LNCaP clone FGC (cell line): ENCODE measurements at places on chromosomes 3 and 15.

GRCh38 chr3:140434261-140434905 is 243.5 kb upstream of the TRIM42 start:
- no peak for DNase-seq

GRCh38 chr3:178802993-178803693 is 266.9 kb downstream of the KCNMB2 start:
- peak; percentile 80 for DNase-seq

- no peak for DNase-seq
These were observed 724.9 kb upstream of the ARRDC4 start for GRCh38 chr15:97235611-97235985.

DNA sequence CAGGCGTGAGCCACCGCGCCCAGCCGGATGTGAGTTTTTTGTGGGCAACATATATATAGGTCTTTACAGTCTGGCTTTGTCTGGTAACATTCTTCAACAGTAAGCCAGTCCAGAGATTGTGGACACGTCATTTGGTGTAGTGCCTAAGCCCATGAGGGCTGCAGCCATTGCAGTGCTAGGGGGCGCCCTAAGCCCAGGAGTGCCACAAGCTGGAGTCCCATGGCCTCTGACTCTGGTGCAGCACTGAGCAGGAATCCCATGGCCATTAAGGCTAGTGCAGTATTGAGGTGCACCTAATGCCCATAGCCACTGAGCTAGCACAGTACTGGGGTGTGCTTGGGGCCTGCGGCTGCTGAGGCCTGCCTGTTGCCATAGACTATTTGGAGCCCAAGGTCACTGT is 136.4 kb upstream of the NDN start:
- DNase-seq, result no peak

DNA sequence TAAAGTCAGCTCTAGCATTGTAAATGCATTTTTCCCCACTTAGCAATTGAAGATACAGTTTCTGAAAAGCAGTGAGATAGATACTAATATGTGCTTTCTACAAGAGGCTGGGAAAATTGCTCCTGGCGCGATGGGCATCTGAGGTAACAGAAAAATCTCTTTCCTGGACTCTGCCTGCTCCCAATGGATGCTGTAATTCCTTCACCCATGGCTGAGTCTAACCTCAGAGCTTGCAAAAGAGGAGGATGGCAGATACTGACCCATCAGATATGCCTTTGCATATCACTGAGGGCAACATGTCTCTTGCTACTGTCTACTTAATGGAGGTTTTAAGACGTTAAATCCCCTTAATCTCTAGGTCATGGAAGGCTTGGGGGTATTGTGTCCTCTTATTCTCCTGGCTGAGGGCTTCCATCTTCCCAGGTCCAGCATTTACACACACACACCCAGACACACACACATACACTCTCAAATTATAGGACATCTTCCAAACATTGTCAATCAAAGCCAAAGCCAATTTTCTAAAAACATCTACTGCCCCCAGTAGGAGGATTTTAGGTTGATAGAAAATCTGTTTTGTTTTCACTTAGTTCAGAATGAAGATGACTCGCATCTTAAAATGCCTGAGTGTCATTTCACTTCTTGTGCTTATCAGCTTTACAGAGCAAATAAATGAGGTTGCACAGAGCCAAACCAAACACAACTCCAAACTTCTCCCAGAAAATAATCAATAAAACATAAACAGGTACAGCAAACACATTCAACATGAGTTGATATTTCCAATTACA is 2.4 kb downstream of the TRPM1 start:
- peak; percentile 83 for DNase-seq

- no peak for DNase-seq
These were observed 109.5 kb downstream of the CGGBP1 start for GRCh38 chr3:87949189-87949878.

DNA sequence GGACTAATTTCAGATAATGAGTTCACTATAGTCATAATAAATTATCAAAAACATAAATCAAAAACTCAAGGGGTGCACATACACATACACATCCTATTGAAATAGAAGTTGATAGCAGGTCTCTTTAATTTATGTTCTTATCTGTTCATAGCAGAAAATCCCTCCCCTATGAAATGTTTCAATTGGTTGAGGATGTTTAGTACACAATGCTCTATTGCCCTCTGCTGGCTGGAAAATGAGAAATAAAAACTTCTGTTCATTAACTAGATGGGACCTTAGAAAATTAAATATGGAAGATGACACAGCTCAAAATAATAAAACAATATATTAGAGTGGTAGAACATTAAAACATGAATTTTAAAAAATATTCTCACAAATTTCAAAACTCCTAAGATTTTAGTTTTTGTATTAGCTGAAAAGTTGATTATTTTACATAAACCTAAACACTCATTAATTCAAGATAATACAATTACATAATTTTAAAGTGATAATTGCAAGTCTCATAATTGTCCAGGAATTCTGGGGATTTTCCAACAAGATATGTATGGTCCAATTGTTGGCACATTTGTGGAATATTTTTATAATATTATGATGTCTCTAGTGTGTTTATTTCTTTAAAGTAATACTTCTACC is 735.0 kb downstream of the ROBO1 start:
- DNase-seq, result peak; percentile 35

DNA sequence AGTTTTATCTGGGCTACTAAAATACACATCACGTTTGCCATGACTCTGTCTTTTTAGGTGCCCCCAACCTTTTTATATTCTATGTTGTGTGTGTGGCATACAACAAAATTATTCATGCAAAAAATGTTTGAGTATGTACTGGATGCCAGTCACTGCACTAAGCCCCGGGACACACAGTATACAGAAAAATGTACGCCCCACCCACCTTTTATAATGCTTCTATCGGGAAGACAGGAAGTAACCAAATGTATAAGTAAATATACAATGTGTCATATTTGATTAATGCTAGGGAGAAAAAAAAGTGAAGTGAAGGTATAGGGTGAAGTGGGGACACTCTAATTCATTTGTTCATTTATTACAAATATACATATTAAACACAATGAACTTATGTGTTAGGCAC is 503.4 kb upstream of the MDFIC2 start:
- no peak for DNase-seq

DNA sequence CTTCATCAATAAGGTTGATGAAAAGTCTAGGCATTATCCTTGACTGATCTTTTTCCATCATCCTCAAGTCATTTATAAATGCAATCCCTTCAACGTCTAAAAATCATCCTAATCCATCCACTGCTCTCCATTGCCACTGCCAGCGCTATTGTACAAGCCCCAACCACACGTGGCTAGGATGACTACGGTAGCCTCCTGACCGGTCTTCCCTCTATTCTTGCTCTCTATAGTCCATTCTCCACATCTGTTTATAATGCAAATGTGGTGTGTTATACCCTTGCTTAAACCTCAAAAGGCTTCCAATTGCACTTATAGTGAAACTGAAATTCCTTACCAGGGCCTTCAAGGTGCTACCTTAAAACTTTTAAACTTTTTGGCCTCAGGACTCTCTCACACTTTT is 410.6 kb upstream of the ADAMTS9 start:
- DNase-seq, result no peak

DNA sequence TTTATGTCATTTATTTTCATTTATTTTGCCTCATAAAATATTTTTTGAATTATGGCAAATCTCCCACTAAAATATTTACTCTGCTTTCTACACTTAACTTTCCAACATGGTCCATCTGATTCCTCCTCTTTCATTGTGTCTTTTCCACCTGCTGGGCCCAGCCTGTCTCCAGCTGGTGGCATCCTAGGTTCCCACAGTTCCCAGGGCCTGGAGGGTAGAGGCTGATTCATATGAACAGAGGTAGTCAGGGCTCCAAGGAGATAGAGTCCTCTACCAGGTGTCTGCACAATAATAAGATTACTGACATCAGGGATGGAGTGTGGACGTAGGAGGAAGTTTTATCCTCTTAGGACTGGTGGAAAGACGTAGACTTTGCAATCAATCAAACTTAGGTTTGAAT is 14.3 kb downstream of the ZBTB38 start:
- DNase-seq, result no peak

- no peak for DNase-seq
These were observed 12.3 kb upstream of the ANPEP start for GRCh38 chr15:89826671-89827655.

DNA sequence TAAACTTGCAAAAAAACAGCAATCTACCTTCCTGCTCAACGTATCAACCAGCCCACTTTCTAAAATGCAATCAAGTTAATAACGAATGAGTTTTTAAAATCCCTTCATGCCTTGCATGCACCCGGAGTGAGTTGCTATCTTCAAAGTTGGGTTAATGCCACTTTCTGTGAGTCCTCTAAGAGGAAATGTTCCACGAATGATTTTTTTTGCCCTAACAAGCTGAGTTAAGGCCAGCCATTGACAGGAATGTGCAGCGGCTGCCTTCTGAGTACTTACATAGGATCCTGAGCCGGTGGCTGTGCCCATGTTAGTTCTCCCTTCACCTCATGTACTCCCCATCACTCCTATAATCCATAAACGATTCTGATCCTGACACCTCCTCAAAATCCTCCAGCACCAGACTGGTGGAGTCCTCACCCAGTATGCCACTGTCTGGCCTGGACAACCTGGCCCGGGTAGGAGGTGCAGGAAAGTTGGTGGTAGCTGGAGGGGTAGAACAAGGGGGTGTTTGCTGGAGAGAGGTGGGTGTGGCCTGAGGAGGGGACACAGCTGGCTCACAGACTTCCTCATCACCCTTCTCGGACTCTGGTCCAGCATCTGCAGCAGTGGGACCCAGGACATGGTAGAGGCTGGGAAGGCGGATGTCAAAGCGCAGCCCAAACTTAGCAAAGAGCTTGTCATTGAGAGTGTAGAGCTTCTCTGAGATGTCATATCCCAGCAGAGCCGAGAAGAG is 12.4 kb downstream of the POPDC2 start:
- no peak for DNase-seq
